Spinal cord (tissue), 10 donors: ENCODE measurements at places on chromosomes 13 and 19. TPM values are rescaled to one million over a fixed set of nuclear protein-coding genes. Genes with fewer than 3 reads are reported as not detected.

Gene APLP1
- 205 TPM for total RNA-seq

Gene SLC25A41
- total RNA-seq, result 0.83 TPM

Gene KCNN1
- 7.3 TPM for total RNA-seq

Gene PCDH8
- 19.4 TPM for total RNA-seq

Gene PROZ
- total RNA-seq, result not detected

Gene BRCA2
- 4.6 TPM for total RNA-seq

Gene CBLC
- not detected for total RNA-seq

Gene METTL21C
- total RNA-seq, result 0.39 TPM

Gene KLF1
- 3.2 TPM for total RNA-seq

GRCh38 chr13:99310382-99311031 is 3.3 kb upstream of the GPR183 start:
- no peak for DNase-seq

DNA sequence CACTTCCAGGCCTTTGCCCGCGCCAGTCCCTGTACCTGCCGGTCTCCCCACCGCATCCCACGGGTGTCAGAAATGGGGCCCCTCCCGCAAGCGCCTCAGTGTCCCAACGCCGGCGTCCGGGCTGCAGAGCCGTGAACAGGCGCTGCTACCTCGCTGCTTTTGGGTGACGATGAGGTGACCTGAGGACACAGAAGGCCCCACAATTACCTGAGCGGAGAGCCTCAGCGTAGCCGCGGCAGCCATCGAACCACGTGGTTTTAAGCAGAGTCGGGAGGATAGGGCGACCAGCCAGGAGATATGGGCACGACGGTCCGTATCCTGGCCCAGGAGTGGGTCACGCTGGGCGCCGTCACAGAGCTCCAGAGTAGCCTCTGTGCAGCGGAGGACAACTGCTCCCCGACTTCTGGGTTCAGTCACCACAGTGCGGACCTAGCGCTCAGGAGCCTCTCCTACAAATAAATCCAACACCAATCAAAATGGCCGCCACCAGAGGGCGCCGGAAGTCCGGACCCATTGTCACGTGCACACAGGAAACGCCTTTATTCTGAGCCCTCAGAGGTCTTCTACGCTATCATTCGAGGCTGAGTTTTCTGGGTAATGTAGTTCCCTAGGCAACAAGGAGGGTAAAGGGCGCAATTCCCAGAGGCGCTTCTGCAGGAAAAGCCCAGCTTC is at the start of gene ZNF814:
Gene ZNF814 (minus strand): TSS at position 478 of the 672 bp plus-strand sequence. CDS start 235 bp downstream, at position 243.
- peak; percentile 96 for DNase-seq

DNA sequence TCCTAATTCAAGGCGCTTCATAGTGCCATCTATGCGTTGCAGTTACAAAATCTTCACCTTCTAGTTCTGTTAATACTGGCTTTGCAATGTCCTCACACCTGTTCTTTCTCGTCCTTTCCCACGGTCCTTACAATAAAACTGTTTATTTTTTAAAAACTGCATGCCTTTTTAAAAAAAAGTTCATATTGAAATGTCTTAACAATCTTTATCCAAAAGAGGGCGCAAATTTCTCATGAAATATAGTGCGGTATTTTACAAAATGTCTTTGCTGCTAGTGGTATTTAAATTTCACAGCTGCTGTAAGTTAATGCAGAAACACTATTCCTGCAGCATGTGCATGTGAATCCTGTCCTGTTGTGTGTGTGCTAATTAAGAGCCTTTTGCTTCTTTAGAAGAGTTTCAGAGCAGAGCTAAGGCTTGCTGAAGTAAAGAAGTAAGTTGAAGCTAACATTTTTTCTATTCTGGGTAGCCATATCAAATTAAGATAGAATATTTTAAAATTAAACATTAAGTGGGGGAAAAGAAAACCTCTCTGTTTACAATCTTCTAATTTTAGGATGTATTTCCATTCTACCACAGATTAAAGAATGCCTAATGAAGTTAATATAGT is 15.8 kb upstream of the CLDN10 start:
- peak; percentile 83 for DNase-seq

DNA sequence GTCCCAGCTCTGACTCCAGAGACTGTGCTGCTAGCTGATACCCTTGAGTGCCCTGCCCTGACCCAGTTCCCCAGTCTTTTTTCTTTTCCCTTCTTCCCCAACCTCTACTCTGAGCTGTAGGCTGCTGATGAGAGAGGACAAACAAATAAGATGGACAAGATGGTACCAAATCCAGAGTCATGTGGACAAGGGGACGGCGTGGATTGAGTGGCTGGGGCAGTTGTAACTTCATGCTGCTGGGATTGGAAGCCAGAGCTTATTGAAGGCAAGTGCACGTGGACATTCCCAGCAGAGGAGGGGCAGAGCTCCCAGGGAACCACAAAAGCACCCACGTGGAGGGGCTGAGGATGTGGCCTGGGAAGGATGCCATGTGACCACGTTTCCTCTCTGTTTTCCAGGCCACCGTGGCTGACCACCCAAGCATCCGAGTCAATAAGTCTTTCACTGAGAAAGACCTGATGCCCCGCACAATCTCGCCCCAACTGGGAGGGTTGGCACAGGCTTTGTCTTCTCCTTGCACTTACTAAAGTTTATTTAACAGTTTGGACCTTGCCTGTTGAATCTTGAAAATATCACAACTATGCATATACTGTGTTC is 323.3 kb upstream of the ZNF507 start:
- DNase-seq, result no peak

DNA sequence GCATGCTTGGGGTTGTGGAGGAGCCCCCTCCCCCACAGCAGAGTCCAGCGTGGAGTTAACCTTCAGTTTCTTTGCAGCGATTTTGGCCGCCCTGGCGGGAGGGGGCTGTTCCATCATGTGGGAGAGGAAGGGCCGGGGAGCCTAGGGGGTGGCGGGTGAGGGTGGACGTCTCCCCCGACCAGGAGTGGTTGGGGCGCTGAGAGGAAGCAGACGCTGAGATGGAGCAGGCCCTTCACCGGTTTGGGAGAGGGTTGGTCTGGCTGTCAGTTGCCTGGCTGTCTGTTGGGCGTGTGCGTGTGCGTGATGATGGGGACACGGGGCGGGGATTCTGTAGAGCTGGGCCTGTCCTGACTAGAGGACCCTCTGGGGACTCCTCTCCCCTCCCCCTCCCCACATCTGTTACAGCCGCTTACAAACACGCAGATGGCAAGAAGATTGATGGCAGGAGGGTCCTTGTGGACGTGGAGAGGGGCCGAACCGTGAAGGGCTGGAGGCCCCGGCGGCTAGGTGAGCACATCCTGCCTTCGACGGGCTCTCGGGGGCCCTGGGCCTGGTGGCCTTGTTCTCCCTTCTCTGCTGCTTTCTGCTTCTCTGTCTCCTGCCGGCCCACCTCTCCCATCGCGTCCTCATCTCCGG is 9.8 kb upstream of the LIN7B start:
- DNase-seq, result no peak

DNA sequence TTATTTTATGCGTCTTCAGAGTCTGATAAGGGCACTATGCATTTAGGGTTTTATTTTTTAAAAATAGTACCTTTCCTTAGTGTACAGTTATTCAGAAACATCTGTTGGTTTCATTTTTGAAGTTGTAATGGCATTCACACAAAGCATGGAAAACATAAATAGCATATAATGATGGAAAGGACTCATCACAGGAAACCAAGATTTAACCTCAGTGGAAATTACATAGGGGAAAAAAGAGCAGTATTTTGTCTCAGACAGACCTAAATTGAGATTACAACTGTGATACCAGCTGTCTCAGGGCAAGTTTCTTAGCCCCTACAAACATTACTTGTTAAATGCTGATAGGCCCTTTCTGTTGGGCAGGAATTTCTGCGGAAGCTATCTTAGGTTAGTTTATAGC is 57.2 kb downstream of the NHLRC3 start:
- DNase-seq, result no peak

DNA sequence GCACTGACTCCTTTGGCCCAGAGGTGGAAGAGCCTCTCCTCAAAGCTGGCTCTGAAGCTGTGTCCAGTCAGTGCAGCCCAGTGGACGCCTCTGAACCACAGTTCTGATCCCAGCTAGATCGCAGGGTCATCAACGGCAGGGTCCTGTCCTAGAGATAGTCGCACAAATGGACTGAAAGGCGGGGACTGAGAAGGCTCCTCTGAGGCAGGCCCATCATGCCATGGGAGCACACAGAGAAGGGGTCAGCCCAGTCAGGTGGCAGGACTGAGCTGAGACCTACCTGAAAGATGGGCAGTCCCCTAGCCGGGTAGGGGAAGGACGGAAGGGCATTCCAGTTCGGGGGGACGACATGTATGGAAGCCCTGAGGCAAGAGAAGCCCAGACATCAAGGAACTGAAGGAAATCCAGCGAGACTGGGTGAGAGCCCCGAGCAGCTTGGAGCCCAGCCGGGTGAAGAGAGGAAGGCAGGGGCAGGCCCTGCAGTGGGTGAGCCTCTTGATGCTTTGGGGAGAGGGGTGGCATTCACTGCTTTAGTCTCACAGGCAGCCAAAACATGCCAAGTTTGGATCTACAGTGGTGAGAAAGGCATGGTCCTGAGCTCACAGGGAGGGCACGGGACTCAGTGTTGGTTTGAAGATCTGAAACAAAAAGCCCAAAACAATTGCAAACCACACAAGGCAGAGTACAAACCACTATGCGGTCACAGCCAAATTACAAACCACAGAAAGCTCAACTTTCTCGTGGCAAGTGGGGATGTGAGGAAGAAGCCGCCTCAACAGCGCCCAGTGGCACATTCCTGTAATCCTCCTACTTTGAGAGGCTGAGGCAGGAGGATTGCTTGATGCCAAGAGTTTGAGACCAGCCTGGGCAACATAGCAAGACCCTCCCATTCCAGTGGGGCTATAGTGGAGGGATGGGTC is 10.0 kb downstream of the CALM3 start:
- no peak for DNase-seq

- DNase-seq, result no peak
Measured at GRCh38 chr13:68944272-68944671, 1163.4 kb upstream of the ATXN8OS start.

DNA sequence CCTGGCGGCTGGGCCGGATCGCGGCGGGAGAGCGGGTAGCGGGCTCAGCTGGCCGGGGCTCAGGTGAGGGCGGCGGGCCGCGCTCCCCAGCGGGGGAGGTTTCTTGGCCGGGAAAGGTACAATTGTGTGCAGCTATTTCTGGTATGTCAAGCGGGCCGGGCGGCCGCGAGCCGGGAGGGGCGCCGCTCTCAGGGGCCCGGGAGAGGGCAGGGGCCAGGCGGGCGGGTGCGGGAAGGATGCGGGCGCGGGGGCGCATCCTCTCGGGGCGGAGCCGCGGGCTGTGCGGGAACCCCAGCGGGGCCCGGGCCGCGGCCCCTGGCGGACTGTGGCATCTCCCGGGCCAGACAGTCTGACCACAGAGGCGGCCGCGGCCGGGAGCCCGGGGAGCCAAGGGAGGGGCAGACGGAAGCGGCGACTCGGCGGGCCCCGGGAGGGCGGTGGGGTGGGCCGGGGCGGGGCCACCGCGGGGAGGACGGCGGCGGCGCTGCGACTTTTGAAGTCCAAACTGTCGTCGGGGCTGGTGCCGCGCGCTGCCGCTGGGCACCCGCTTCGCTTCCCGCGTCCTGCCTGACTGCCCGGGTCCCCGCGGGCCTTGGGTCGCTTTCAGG is at the start of gene LMO7:
Gene LMO7 (plus strand): TSS at position 503 of the 608 bp plus-strand sequence. CDS start 328 bp downstream, outside the sequence.
- no peak for DNase-seq

GRCh38 chr19:16461630-16462051 is 10.1 kb downstream of the EPS15L1 start:
- DNase-seq, result no peak

DNA sequence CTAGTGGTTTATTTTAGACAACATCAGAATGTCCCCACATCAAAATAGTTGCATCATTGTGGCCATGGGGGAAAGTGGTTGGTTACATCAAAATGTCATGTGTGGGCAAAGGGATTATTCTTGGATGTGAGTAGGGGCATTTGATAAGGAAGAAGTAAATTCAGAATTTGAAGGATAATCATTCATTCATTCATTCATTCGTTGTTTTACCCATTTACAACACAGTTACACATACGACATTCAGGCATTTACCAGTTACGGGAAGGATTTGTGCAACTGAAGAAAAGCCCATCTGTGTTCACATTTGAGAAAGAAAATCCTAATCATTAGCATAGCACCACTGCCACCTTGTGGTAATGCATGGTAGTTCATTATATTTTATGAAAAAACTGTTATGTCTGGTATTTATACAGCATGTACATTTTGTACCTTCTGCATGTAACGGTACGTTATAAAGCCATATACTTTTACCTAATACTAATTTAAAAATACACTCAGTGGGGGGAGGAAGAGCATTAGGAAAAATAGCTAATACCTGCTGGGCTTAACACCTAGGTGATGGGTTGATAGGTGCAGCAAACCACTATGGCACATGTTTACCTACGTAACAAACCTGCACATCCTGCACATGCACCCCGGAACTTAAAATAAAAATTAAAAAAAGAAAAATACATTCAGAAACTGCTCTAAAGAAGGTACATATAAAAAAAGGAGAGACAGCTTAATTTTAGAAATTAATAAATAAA is 62.1 kb downstream of the DGKH start:
- peak; percentile 67 for DNase-seq

- no peak for DNase-seq
Measured at GRCh38 chr13:41299316-41300094, 11.6 kb upstream of the NAA16 start.

DNA sequence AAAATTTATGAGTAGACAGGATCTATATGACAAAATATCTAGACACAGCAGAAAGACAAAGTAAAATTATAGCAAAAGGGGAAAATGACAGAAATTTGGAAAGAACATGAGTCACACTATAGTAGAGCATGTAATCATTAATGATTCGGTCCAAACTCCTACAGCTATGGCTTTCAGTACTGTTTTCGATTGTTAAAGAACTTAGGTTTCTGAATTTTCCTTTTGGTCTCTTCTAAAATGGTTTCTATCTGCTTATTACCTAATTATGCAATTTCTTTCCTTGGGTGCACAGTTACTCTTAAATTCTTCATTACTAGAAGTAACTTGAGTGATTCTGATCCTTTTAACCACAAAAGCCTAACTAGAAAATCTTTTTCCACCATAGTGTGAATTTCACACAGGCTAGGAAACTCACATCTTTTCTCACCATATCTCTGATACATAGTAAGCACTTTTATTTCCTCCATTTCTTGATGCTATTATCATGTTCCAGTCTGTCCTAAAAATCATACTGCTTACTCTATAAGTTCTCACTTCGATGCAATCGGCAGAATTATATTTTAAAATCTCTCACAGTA is 1101.4 kb downstream of the PCDH9 start:
- DNase-seq, result no peak

DNA sequence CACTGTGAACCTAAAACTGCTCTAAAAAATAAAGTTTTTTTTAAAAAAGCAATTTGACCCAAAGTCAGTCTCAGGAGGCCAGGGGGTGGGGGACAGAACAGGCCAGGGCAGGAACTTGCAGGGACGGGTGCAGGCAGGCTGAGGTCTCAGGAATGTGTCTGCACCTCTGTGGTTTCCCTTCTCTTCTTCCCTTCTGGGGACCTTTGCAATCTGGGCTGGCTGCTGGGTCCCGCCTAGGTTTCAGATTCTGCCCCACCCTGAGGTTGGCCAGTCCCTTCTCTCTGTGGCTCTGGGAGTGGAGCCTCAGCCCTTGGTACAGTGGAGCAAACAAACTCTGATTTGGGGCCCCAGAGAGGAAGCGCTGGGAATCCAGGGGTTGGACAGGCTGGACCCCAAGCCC is 5.3 kb upstream of the F2RL3 start:
- no peak for DNase-seq
